ENCODE measurements at places on chromosomes 6 and 20. TPM values are rescaled to one million over a fixed set of nuclear protein-coding genes. Genes with fewer than 3 reads are reported as not detected.
A peak's percentile ranks its signal among the peaks of the same experiment; 100 is the strongest.

- no peak for DNase-seq
- peaks cover 3% of the 10 kb centered on the region for H3K27me3 ChIP-seq
- H3K36me3 ChIP-seq = no peaks in the 10 kb centered on the region
- H3K4me3 ChIP-seq = no peak overlapping the region
- no peak overlapping the region for H3K27ac ChIP-seq
- H3K4me1 ChIP-seq = no peaks in the 10 kb centered on the region
Observed at GRCh38 chr6:165944002-165944466, 223.6 kb downstream of the TBXT start.

DNA sequence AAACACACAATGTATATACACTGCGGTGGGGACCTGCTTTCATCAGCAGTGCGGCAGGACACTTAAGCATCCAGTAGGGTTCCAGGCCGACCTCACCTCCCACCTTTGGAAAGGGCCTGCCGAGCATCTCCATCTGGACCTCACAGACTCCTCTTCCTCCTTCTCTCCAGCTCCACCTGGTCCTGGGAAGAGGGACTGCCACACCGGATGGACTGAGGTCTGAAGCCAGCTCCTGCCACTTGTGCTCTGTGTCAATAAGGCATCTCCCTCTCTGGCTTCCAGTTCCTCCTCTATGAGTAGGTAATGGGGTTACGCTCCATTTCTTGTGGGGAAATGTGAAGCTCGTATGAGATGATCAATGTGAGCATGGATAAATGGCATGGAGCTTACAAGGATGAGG, 19.1 kb upstream of the NNAT start:
- H3K4me3 ChIP-seq = no peak overlapping the region
- no peaks in the 10 kb centered on the region for H3K27me3 ChIP-seq
- no peaks in the 10 kb centered on the region for H3K36me3 ChIP-seq
- no peak overlapping the region for H3K27ac ChIP-seq
- DNase-seq = no peak

- peaks cover 8% of the 10 kb centered on the region for H3K4me1 ChIP-seq
- no peak overlapping the region for H3K27ac ChIP-seq
- H3K36me3 ChIP-seq = no peaks in the 10 kb centered on the region
- H3K27me3 ChIP-seq = peaks cover 6% of the 10 kb centered on the region
- no peak overlapping the region for H3K4me3 ChIP-seq
Observed at GRCh38 chr6:139597771-139598755, 223.6 kb upstream of the CITED2 start.

GRCh38 chr20:63783970-63784369, 44.4 kb downstream of the SLC2A4RG start:
- no peak overlapping the region for H3K4me3 ChIP-seq
- H3K27ac ChIP-seq = no peak overlapping the region
- H3K4me1 ChIP-seq = peaks cover 11% of the 10 kb centered on the region
- H3K27me3 ChIP-seq = no peaks in the 10 kb centered on the region
- H3K36me3 ChIP-seq = no peaks in the 10 kb centered on the region

DNA sequence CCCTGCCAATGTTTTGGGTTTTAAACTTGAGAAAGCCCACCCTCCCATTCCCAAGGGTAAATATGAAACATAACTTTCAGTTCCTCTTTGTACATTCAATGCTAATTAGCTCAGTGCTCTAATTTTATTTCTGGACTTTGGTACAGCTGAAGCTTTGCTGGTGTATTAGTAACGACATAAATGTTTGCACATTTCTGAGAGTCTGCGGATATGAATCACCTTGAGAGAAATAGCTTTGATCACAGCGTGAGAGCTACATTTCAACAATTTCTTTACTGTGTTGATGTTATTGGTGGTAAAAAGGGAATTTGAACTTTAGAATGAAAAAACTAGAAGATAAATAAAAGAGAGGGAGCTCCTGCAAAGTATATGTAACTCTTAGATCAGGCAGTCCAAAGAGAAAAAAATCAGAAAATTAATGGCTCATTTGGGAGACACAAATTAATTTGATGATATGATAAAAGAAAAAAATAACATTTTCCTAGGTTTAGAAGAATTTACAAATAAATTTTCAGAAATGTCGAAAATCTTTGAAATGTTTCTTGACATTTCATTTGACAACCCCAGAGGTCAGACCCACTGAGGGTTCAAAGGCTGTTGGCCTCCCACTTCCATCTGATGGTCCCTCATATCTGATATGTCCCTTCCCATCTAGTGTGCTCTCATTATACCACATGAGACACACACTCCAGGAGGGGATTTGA, 38.5 kb upstream of the CAP2 start:
- DNase-seq = no peak
- peaks cover 5% of the 10 kb centered on the region for H3K27me3 ChIP-seq
- no peaks in the 10 kb centered on the region for H3K4me1 ChIP-seq
- no peak overlapping the region for H3K4me3 ChIP-seq

- H3K36me3 ChIP-seq = peaks cover 11% of the 10 kb centered on the region
- DNase-seq = no peak
- H3K4me3 ChIP-seq = peak overlapping the region; percentile 11
- peaks cover 18% of the 10 kb centered on the region for H3K4me1 ChIP-seq
- no peaks in the 10 kb centered on the region for H3K27me3 ChIP-seq
Observed at GRCh38 chr20:401682-402495, 6.2 kb upstream of the RBCK1 start.

The AHCY gene
- total RNA-seq = 245 TPM

DNA sequence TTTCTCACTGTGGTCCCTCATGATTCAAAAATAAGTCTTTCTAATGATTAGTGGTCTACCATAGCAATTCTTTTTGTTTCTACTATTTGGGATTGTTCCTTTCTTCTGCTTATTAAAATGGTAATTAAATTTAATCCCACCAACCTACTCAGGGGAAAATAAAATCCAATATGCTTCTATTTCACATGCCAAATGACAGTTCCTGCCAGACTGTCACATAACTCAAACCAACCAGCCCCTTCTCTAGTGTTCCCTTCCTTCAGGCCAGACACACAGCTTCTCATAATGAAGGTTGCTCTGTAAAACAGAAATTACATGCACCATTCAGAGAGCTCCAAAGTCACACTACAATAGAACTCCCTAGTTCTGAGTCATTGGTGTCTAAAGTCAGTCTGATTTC, 23.2 kb downstream of the PAK5 start:
- H3K4me1 ChIP-seq = no peaks in the 10 kb centered on the region
- no peak for DNase-seq
- no peak overlapping the region for H3K4me3 ChIP-seq

- H3K4me3 ChIP-seq = peak overlapping the region; percentile 94
- DNase-seq = no peak
- H3K36me3 ChIP-seq = no peaks in the 10 kb centered on the region
- peak overlapping the region; percentile 59 for H3K27ac ChIP-seq
- no peaks in the 10 kb centered on the region for H3K27me3 ChIP-seq
Observed at GRCh38 chr6:29749308-29749662, 26.1 kb downstream of the HLA-F start.

- H3K4me3 ChIP-seq = no peak overlapping the region
- H3K36me3 ChIP-seq = no peaks in the 10 kb centered on the region
- no peaks in the 10 kb centered on the region for H3K27me3 ChIP-seq
- DNase-seq = no peak
Observed at GRCh38 chr6:26258212-26258977, 106.6 kb upstream of the BTN3A2 start.

DNA sequence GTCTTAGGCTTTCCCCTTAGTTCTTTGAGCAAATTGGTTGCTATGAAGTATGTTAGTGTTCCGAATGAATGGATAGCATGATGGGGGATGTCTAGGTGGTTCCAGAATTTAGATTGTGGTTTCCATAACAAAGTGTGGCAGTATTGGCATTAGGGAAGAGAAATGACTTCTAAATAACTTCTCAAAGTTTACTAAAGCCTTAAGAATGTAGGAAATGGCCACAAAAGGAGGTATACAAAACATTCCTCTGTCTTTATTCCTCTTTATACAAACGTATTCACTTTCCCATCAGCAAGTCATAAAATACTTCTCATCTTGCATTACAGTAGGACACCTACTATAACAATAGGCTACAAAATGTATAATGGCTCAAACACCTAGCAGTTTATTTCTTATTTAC, 279.6 kb downstream of the ESR1 start:
- DNase-seq = no peak
- no peaks in the 10 kb centered on the region for H3K36me3 ChIP-seq
- H3K27ac ChIP-seq = no peak overlapping the region
- no peaks in the 10 kb centered on the region for H3K27me3 ChIP-seq

The KCNS1 gene
- 0.56 TPM for total RNA-seq

DNA sequence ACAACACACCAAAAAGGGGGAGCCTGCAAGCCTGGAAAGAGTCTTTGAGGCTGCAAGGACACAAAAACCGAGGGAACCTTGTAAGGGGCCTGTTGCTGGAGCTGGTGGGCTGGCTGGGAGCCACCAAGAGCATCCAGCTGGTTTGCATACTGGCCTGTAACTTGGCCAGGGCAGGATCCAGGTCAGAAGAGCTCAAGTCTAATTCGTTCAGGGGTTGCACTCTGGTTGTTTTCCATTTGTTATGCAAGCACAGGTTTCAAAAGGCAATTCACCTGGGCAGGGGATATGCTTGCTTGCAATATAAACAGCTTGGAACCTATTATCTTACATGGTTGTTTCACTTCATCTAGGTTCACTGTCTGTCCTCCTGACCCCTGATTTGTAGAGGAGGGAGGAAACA, 98.3 kb upstream of the GCM1 start:
- DNase-seq = no peak
- peaks cover 4% of the 10 kb centered on the region for H3K4me1 ChIP-seq
- H3K27me3 ChIP-seq = no peaks in the 10 kb centered on the region
- no peak overlapping the region for H3K27ac ChIP-seq

GRCh38 chr6:22042706-22043105, 254.1 kb downstream of the PRL start:
- H3K4me3 ChIP-seq = no peak overlapping the region
- H3K27me3 ChIP-seq = peaks cover 8% of the 10 kb centered on the region
- H3K36me3 ChIP-seq = no peaks in the 10 kb centered on the region
- DNase-seq = no peak

The FAXC gene
- not detected for total RNA-seq

- peaks cover 35% of the 10 kb centered on the region for H3K4me1 ChIP-seq
- H3K36me3 ChIP-seq = peaks cover 8% of the 10 kb centered on the region
- peak overlapping the region; percentile 98 for H3K4me3 ChIP-seq
Observed at GRCh38 chr6:43476746-43477145, 624 bp upstream of the TJAP1 start.

- DNase-seq = no peak
- no peak overlapping the region for H3K27ac ChIP-seq
- peaks cover 67% of the 10 kb centered on the region for H3K36me3 ChIP-seq
- no peak overlapping the region for H3K4me3 ChIP-seq
Observed at GRCh38 chr6:12034837-12035236, 22.7 kb downstream of the HIVEP1 start.

DNA sequence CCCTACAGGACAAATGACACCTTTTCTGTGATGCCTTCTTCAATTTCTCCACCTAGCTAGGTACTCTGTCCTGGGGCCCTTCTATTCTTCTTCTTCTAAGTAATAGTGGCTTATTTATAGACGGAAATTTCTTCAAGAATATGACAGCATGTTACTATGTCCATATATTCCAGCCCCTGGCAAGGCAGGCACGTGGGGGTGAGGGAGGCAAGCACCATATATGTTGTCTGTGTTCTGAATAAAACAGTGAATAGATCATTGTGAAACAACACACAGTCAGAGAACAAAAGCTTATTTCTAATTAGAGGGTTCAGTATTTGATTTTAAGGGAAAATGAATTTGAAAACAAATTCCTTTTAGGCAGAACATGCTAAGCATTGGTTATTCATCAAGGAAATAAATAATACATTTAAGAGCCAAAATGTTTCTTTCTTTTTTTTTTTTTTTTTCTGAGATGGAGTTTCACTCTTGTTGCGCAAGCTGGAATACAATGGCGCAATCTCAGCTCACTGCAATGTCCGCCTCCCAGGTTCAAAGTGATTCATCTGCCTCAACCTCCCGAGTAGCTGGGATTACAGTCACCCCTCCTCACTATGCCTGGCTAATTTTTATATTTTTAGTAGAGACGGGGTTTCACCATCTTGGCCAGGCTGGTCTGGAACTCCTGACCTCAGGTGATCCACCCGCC, 6.2 kb downstream of the HEBP2 start:
- peaks cover 22% of the 10 kb centered on the region for H3K4me1 ChIP-seq
- peak overlapping the region; percentile 84 for H3K27ac ChIP-seq
- H3K27me3 ChIP-seq = no peaks in the 10 kb centered on the region
- DNase-seq = no peak
- H3K4me3 ChIP-seq = no peak overlapping the region

The SAMD5 gene
- total RNA-seq = not detected

- H3K27me3 ChIP-seq = no peaks in the 10 kb centered on the region
- no peak for DNase-seq
- H3K4me1 ChIP-seq = peaks cover 2% of the 10 kb centered on the region
- H3K4me3 ChIP-seq = no peak overlapping the region
- H3K36me3 ChIP-seq = peaks cover 4% of the 10 kb centered on the region
Observed at GRCh38 chr6:99432877-99433276, 7.8 kb upstream of the PNISR start.

DNA sequence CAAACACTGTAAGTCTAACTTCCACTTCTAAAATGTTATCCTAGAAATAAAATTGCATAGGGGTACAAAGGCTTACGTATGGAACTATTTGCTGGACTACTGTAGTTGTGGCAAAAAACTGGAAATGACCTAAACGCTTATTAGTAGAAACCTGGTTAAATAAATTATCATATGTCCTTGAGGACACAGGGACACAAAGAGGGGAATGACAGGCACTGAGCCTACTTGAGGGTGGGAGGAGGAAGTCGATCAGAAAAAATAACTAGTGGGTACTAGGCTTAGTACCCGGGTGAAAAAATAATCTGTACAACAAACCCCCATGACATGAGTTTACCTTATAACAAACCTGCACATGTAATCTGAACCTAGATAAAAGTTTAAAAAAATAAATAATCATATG, 28.4 kb downstream of the BCAS1 start:
- no peak overlapping the region for H3K4me3 ChIP-seq
- H3K36me3 ChIP-seq = no peaks in the 10 kb centered on the region
- H3K27ac ChIP-seq = no peak overlapping the region
- H3K27me3 ChIP-seq = no peaks in the 10 kb centered on the region
- H3K4me1 ChIP-seq = peaks cover 5% of the 10 kb centered on the region

DNA sequence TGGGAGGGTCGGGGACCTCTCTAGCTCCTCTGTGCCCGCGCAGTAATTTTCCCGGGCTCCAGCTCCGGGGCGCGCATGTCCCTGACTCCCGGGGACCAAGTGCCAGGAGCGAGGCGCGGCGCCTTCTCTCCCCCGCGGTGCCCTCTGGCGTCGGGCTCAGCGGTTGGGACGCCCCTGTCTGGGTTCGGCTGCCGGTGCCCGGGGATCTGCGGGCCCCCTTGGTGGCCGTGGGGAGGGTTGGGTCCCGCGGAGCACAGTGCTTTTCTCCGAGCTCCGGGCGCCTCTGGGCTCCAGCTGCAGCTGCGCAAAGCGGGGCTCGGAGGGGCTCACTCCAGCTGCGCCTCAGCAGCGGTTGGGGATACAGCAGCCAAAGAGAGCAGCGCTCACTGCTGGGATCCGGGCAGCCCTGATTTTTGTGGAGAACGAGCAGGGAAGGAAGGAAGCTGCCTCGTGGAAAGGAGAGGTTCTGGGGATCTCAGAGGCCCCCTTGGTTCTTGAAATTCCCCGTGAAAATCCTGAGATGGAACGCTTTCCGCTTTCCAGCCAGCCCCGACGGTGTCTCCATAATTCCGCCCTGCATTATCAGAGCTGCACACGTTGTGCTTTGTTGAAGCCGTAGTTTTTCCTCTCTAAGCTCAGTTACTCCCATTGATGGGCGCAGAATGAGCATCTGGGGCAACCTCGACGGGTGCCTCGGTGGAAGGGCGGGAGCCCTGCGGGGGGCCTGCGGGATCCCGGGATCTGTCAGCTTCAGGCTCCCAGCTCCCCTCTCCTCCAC, 861 bp downstream of the PPP1R14C start:
- H3K27ac ChIP-seq = no peak overlapping the region
- peaks cover 10% of the 10 kb centered on the region for H3K4me1 ChIP-seq
- no peaks in the 10 kb centered on the region for H3K36me3 ChIP-seq
- peaks cover 74% of the 10 kb centered on the region for H3K27me3 ChIP-seq

All from activated naive CD8-positive, alpha-beta T cell treated with anti-CD3 and anti-CD28 coated beads for 36 hours (primary cell).